Spleen (tissue), 13 donors: ENCODE measurements at places on chromosomes 6 and 20. TPM values are rescaled to one million over a fixed set of nuclear protein-coding genes. Genes with fewer than 3 reads are reported as not detected.

The ASCC3 gene
- total RNA-seq = 30.3 TPM

DNA sequence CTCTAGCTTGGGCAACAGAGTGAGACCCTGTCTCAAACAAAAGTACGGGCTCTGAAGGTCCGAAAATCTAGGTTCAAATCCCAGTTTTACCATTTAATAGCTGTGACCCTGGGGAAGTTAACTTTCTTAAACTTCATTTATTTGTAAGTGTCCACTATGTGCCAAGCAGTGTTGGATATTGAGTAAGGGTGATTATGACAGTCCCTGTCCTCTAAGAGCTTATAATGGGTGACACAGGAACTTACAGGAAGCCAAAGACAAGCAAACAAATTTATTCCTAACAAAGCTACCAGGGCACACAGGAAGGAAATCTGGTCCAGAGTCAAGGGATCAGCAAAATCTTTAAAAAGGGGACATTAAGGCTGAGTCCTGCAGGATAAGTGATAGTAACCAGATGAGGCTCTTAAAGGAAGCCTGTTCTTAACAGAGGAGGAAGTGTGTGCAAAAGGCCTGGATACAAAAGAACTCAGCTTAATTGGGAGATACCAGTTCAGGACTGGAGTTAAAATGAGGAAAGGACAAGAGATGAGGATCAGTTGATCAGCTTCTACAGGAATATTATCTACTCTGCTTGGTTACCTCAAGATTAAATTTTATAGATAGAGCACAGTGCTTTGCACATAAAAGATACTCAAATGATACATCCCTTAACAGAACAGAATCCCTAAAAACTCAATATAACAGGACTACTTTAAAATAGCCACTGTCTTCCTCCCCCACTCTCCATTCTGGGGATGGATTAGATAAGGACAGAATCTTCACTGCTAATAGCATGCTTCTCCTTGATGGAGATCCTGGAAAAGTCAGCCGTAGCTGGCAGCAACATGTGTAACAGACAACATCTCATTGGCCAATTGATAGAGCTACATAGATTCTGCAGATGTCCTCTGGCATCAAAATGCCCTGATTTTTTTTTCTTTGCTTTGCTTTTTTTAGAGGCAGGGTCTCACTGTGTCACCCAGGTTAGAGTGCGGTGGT, 6.1 kb downstream of the SNX3 start:
- no peak for DNase-seq

DNA sequence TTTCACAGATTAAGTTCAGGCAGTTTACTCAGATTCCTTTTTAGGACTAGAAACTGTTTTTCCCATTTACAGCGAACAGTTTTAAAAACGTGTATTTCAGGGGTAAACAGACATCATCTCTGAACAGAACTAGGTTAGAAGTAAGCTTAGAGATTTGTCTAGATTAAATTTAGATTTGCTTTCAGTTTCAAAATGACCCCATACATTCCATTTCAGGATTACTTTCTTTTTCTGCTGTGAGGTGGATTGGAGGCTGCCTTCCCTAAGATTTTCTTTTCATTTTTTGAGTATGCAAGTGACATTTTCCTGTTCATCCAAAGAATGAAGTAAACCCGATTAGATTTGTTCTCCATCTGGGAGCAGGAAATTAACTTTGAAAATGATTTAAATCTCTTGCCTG, 747.2 kb downstream of the KHDRBS2 start:
- no peak for DNase-seq

DNA sequence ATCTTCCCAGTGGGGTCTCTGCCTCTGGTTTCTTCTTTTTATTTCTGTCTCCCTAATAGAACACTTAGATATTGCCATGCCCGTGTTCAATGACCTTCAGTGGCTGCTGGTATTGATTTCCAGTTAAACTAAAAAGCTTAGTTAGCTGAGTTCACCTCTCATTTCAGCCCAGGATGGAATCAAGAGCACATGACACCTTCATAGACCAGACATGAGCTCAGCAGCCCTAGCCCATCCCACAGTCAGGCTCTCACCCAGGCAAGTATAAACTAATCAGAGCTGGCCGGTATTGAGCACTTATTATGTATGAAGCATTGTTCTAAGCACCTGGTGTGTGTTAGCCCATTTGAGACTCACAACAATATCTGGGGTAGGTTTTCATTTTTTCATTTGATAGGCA, 33.7 kb upstream of the PLEKHG1 start:
- DNase-seq = no peak

GRCh38 chr6:158825951-158826306, 6.8 kb upstream of the EZR start:
- DNase-seq = no peak

DNA sequence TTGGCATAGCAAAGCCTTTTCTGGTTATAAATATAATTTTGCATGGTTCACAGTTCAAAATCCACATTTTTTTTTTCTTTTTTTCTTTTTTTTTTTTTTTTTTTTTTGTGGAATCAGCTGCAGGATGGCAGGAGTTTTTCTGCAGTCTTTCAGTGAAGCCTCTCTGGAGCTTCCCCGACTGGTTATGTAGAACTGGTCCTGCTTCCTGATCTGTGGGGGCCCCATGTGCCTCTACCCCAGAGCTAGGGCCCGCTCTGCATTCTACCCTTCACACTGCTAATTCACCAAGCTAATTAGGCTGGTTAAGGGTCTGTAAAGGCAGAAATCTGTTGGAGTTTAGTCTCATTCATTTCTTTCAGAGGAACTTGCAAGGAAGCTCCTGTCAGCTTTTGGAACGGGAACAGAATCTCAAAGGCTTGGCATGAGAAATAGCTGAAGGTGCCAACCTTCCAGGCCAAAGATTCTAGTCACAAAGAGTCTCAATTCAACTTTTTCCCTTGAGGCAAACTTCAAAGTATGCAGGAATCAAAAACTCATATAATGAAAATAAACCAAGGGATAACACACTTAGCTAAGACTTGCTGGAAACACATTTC, 45.5 kb downstream of the HMGN3 start:
- DNase-seq = no peak
